DMS53 (cell line): ENCODE measurements at places on chromosomes 7 and 10.

DNA sequence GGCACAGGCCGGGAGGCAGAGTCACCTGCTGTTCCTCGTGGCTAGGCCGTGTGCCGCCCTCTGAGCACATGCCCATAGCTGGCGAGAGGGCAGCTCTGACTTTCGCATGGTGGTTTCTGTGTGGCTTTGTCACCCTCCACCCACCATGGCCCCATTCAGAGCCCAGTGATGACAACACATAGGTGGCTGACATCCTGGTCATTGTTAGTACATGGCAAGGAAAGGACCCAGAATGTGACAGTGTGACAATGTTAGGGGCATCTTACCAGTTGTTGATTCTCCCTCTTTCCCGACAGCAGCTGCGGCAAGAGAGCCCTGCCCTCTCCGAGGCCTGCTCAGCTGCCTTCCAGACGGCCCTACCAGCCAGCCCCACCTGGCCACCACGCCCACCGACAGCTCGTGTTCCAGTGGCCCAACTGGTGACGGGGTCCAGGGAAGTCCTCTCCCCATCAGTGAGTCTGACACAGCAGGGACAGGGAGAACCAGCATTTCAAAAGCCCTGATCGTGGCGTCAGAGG is 52.2 kb downstream of the ZNF467 start:
- no peak for DNase-seq

DNA sequence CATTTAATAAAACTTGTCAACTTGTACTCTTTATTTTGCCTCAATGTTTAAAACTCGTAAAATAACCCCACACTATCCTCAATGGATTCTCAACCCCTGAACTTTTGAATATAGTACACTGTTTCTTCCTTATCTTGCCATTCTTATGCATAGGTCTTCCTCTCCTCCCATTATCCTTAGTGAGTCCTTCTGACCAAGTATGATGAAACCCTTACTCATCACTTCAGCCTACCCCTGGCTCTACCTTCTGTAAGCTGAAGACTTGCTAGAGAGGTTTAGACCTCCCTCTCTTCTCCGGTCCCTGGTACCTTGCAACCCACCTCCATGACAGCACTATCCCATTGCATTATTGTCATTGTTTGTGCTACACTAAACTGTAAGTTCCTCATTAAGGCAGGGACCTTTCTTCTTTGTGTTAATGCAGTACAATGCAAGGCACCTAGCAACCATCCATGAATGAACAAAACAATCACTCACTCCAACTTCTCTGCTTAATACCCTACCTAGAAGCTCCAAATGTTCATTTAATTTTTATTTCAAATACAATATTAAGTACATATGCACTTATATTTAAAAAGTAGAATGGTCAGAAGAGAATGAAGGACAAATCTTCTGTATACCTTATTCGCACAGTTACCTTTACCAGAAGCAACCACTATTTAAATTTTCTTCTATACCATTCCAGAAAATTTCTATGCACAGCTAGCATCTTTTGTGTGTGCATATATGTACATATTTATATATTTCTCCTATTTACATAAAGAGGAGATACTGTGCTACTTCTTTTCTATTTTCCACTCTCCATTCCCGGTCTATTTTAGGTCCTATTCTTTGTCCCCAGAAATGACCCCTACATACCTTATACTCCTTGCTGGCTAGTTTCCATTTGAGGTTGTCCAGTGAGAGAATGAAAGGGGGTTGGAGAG is 77.5 kb downstream of the SLC16A9 start:
- no peak for DNase-seq

GRCh38 chr10:33793793-33794192 is 459.3 kb upstream of the NRP1 start:
- DNase-seq: no peak

GRCh38 chr7:36739351-36739750 is 15.1 kb upstream of the AOAH start:
- DNase-seq: no peak

- peak; percentile 23 for DNase-seq
These were observed 66.6 kb downstream of the MAGI2 start for GRCh38 chr7:79386688-79387422.

DNA sequence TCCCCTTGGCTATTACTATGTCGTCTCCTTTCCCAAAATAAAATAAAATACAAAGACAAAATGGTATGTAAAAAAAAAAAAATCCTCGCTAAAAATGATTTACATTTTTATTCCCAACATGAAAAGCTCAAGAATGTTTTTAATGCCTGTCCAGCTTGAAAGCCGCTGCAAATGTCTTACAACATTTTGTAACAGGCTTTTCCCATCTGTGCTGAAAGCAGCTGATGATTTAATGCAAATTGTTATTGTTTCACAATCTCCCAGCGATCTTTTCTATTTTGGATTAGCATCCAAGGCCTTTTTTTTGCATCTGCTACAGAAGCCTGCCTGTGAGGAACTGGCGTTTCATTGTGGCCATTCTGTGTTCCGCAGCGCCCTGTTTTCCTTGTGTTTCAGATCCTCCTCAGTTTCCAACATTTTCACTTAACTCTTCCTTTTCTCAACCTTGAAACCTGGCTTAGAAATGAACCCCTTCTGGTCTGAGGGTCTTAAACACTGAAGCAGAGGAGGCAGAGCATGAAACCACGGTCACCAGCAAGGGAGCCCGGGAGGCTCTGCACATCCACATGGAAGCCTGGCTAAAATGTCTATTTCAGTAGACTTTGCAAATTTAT is 712.1 kb downstream of the PARD3 start:
- DNase-seq: no peak
